Activated naive CD4-positive, alpha-beta T cell treated with anti-CD3 and anti-CD28 coated beads for 36 hours (primary cell): ENCODE measurements at places on chromosomes 3 and 15. TPM values are rescaled to one million over a fixed set of nuclear protein-coding genes. Genes with fewer than 3 reads are reported as not detected.
A peak's percentile ranks its signal among the peaks of the same experiment; 100 is the strongest.

CEMIP gene
- not detected for total RNA-seq

CAPN3 gene
- total RNA-seq, result 1.5 TPM

CYP1A2 gene
- not detected for total RNA-seq

SLC28A2 gene
- total RNA-seq, result not detected

GOLGA8J gene
- not detected for total RNA-seq

P2RY14 gene
- total RNA-seq, result 0.69 TPM

ALG1L2 gene
- total RNA-seq, result not detected

ZNF80 gene
- 0.67 TPM for total RNA-seq

SKOR1 gene
- total RNA-seq, result 0.15 TPM

DNA sequence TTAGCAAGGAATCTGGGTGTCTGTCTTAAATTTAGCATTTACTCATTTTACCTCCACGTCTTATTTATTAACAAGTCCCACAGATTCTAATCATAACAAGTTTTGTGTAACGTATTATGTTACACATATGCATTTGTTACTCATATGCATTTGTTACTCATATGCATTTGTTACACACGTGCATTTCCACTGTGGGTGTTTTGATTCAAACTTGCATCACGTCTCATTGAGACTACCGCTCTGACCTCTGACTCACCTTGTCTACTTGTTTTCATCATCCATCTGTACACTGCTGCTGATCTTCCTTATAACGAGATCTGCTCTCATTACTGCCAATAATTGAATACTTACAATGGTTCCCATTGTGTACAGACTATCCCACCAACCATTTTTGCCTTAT lies 1141.4 kb downstream of the TBL1XR1 start:
- no peak overlapping the region for H3K27ac ChIP-seq
- no peaks in the 10 kb centered on the region for H3K4me1 ChIP-seq

GRCh38 chr3:4804161-4805058 lies 174.8 kb upstream of the BHLHE40 start:
- H3K27me3 ChIP-seq, result no peaks in the 10 kb centered on the region
- H3K27ac ChIP-seq, result peak overlapping the region; percentile 7
- no peak overlapping the region for H3K4me3 ChIP-seq
- H3K36me3 ChIP-seq, result peaks cover 47% of the 10 kb centered on the region

DNA sequence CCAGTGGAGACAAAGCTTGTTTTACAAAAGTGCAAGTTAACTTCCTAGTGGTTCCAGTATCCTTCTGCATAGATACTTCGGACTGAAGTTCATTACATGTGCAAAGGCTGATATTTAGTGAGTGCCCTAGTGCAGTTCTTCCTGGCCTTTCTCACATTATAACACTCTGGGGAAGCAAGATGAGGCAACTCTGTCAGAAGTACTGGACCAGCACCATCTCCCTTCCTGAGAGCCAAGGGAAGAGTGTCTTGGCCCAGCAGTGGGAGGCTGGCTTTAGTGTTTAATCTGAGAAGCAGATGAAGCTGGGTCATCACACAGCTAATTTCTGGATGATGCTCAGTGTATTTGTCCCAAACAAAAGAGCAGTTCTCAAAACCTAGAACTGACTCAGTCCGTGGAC lies 397.7 kb downstream of the CACNA2D3 start:
- no peaks in the 10 kb centered on the region for H3K27me3 ChIP-seq
- H3K4me1 ChIP-seq, result no peaks in the 10 kb centered on the region
- H3K36me3 ChIP-seq, result no peaks in the 10 kb centered on the region
- H3K4me3 ChIP-seq, result no peak overlapping the region
- DNase-seq, result no peak

- DNase-seq, result no peak
- no peaks in the 10 kb centered on the region for H3K27me3 ChIP-seq
- no peaks in the 10 kb centered on the region for H3K36me3 ChIP-seq
- no peak overlapping the region for H3K27ac ChIP-seq
- H3K4me1 ChIP-seq, result no peaks in the 10 kb centered on the region
- no peak overlapping the region for H3K4me3 ChIP-seq
These were observed 90.1 kb downstream of the DUT start for GRCh38 chr15:48421362-48421761.

- DNase-seq, result no peak
- no peaks in the 10 kb centered on the region for H3K27me3 ChIP-seq
- peaks cover 67% of the 10 kb centered on the region for H3K36me3 ChIP-seq
- H3K4me3 ChIP-seq, result peak overlapping the region; percentile 40
These were observed 57.9 kb downstream of the RASA2 start for GRCh38 chr3:141544697-141545096.

- no peaks in the 10 kb centered on the region for H3K4me1 ChIP-seq
- DNase-seq, result no peak
- peaks cover 4% of the 10 kb centered on the region for H3K36me3 ChIP-seq
- H3K27me3 ChIP-seq, result no peaks in the 10 kb centered on the region
- no peak overlapping the region for H3K4me3 ChIP-seq
- H3K27ac ChIP-seq, result no peak overlapping the region
These were observed 28.3 kb downstream of the IMPG2 start for GRCh38 chr3:101292027-101292426.

DNA sequence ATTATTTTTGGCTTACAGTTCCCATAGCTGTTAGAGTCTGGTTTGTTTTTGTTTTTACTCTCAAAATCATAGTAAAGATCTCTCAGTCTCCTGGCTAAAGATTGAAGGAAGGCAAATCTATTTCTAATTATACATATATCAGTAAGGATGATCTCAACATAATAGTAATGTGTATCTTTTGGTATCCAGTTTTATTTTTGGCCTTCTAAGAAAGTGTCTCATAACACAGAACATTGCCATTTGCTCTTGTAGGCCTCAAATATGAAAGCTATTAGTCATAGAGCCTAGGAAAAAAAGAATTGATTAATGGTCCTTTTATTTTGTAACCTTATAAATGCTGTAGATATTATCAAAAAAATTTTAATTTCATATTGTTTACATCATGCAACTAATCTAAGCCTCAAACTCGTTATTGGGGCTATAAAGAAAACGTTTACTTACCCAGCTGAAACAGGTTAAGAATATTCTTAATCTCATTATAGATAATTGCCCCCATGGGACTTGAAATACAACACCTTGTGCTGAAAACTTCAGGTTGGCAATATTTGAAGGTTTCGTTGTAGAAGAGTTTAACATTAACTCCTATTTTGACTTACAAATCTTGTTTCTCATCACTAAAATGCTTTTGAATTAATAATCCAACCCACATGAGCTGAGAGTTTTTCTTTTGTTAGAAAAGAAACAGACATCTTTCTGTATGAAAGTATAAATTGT lies 16.7 kb downstream of the FBXO45 start:
- H3K4me1 ChIP-seq, result no peaks in the 10 kb centered on the region
- H3K36me3 ChIP-seq, result peaks cover 22% of the 10 kb centered on the region
- DNase-seq, result no peak
- no peaks in the 10 kb centered on the region for H3K27me3 ChIP-seq
- H3K4me3 ChIP-seq, result no peak overlapping the region

DNA sequence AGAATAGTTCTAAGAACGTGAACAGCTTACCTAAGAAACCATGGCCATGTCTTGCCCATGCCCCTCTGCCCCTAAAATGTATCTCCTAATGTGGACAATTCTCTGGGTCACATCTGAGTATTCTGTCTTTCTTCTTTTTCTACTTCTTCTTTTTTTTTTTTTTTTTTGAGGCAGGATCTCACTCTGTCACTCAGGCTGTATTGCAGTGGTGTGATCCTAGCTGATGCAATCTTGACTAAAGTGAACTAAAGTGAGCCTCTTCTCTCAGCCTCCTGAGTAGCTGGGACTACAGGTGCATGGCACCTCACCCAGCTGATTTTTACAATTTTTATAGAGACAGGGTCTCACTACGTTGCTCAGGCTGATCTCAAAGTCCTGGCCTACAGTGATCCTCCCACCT lies 204.8 kb upstream of the ZPLD1 start:
- peak overlapping the region; percentile 7 for H3K27ac ChIP-seq
- DNase-seq, result peak; percentile 10
- no peaks in the 10 kb centered on the region for H3K36me3 ChIP-seq
- H3K4me1 ChIP-seq, result peaks cover 7% of the 10 kb centered on the region

DNA sequence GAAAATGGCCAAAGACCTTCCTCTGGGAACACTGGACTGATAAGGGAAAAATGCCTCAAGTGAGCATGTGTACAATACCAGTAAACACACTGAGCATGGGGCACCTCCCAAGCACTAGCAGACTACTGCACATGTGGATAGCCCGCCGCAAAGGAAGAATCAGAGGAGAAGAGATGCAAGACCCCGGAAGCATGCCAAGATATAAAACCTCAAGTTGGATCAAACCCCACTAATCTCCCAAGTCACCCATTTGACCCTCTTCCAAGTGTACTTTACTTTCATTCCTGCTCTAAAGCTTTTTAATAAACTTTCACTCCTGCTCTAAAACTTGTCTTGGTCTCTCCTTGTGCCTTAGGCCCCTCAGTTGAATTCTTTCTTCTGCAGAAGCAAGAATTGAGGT lies 121.1 kb upstream of the PLAAT1 start:
- peaks cover 4% of the 10 kb centered on the region for H3K27me3 ChIP-seq
- no peak for DNase-seq
- no peak overlapping the region for H3K4me3 ChIP-seq
- H3K27ac ChIP-seq, result no peak overlapping the region
- no peaks in the 10 kb centered on the region for H3K4me1 ChIP-seq

- H3K4me3 ChIP-seq, result no peak overlapping the region
- no peak for DNase-seq
- peaks cover 5% of the 10 kb centered on the region for H3K27me3 ChIP-seq
- no peaks in the 10 kb centered on the region for H3K36me3 ChIP-seq
These were observed 19.0 kb upstream of the SLC25A36 start for GRCh38 chr3:140922634-140923033.

DNA sequence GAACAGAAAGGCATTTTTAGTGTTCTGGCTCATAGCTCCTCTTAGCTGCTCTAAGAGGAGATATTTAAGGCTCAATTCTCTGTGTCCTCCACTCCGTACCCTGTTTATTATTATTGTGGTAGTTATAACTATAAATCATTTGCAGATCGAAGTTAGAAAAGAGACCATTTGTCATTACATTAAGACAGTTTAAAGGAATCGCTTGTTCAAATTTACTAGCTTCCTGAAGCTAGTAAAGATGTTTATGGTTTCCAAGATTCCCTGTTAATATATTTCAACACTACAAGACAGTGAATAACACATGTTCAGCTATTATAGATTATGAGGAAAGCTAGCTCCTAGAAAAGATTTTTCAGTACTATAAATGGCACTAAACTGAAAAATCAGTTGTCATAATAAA lies 12.6 kb downstream of the ATXN7 start:
- no peaks in the 10 kb centered on the region for H3K27me3 ChIP-seq
- peaks cover 52% of the 10 kb centered on the region for H3K4me1 ChIP-seq
- DNase-seq, result no peak
- no peak overlapping the region for H3K4me3 ChIP-seq
- no peak overlapping the region for H3K27ac ChIP-seq

- H3K27me3 ChIP-seq, result peaks cover 12% of the 10 kb centered on the region
- peak overlapping the region; percentile 57 for H3K27ac ChIP-seq
- no peaks in the 10 kb centered on the region for H3K36me3 ChIP-seq
- DNase-seq, result no peak
These were observed 43.4 kb downstream of the C2CD4A start for GRCh38 chr15:62109982-62110851.

DNA sequence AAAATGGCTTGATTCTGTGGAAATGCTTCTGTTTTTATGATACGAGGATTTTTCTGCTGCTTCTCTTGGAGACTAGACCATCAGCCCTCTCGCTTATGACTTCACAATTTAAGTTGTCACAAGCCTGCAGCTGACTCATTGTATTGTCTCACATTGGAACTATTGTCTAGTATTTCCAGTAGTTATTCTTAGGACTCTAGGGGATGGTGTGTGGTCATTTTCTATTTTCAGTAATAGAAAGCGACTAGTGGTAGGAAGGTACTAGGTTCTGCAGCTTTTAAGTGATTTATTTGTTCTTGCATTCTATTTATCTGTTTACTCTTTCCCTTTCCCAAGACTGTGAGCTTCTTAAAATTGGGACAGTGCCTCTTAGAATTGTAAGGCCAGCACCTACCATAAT lies 66.3 kb upstream of the CRTC3 start:
- H3K4me1 ChIP-seq, result peaks cover 8% of the 10 kb centered on the region
- H3K36me3 ChIP-seq, result peaks cover 24% of the 10 kb centered on the region
- H3K27me3 ChIP-seq, result no peaks in the 10 kb centered on the region
- no peak for DNase-seq
- no peak overlapping the region for H3K4me3 ChIP-seq

- peaks cover 7% of the 10 kb centered on the region for H3K27me3 ChIP-seq
- no peak overlapping the region for H3K27ac ChIP-seq
- no peaks in the 10 kb centered on the region for H3K4me1 ChIP-seq
These were observed 279.5 kb upstream of the NECTIN3 start for GRCh38 chr3:110791995-110792686.

DNA sequence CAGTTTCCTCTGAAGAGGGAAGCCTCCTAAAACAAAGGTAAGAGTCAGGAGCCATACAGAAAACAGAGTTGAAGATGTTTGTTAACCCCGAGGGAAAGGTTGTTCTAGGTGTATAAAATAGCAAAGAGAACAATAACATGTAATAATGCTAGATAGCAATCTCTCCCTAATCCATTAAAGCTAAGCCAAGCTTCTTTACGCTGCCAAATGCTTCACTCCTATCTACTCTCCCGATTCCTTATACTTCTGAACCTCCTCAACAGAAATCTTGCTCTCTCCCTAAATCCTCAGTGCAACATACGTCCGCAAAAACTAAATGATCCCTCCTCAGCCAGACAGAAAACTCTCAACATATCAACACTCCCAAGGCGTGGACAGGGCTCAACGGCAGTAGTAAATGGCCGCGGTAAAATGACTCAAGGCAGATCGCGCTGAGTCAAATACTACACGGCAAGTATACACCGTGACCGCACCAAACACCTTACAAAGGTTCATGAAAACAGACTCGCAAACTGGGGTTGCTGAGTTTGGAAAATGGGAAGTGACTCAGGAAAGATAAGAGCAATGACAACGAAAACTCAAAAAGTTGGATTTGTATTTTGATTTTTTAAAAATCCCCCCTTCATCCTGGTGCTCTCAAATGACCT lies 682 bp downstream of the CLDND1 start:
- peak; percentile 77 for DNase-seq
- peak overlapping the region; percentile 79 for H3K27ac ChIP-seq
- peaks cover 43% of the 10 kb centered on the region for H3K4me1 ChIP-seq
- peak overlapping the region; percentile 89 for H3K4me3 ChIP-seq

DNA sequence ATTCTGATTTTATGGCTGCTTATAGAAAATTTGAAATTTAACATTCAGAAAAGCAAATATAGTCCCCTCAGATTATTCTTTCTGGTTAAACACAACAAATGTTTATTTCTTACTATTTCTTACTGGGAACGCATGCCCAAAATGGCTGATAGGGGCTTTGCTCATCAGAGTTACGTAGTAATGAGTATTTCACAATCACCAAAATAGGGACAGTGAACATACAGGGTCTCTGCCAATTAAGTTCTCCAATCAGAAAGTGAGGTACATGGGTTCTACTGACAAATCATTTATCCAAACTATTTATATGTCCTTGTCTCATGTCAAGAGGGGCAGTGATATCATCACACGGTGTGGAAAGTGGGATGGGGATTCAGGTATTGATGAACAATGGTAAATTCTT lies 154.5 kb downstream of the BCHE start:
- H3K36me3 ChIP-seq, result no peaks in the 10 kb centered on the region
- no peak for DNase-seq
- H3K27ac ChIP-seq, result no peak overlapping the region

DNA sequence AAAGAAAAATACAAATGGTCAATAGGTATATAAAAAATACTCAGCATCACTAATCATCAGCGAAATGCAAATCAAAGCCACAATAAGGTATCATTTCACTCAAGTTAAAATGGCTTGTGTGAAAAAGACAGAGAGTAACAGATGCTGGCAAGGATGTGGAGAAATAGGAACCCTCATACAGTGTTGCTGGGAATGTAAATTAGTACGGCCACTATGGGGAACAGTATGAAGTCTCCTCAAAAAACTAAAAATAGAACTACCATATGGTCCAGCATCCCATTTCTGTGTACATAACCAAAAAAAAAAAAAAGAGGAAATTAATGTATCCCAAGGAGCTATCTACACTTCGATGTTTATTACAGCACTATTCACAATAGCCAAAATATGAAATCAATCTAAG lies 98.1 kb upstream of the TGFBR2 start:
- H3K4me3 ChIP-seq, result no peak overlapping the region
- peaks cover 16% of the 10 kb centered on the region for H3K4me1 ChIP-seq
- no peaks in the 10 kb centered on the region for H3K27me3 ChIP-seq
